ENCODE measurements at places on chromosomes 4 and X.

- DNase-seq, result no peak
These were observed 3.4 kb downstream of the AKAP14 start for GRCh38 chrX:119899125-119899524.

DNA sequence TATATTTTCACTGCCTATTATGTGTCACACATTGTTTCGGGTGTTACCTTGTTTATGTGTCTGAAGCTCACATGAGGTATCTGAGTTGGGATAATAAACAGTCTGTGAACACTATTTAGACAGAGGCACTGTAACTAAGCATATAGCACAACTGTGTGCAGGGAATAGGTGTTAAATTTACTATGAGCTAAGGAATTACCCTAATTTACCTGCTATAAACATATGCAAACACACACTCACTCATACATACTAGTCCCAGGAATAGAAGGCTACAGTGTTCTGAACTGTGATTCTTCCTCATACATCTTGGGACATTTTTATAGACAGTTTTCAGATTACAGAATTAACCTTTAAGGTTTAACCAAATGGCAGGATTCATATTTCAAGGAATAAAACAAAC lies 127.6 kb upstream of the SPANXN4 start:
- DNase-seq, result no peak

DNA sequence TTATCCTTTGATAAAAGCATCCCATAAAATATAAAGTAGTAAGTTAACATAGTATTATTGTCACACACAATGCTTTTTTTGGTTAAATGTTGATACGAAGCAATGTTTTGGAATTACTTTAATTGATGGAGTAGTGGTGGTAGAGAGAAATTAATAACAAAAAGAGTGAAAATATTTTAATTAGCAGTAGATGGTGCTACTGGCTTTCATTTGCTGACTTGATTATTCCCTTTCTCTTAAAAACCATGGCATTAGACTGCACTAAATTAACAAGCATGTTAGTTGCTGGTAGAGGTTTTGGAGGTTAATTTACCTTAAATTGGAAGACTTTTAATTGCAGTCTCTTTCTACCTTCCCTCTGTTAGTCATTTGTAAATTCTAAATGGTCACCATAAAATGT lies 8.9 kb upstream of the DCK start:
- DNase-seq, result no peak

DNA sequence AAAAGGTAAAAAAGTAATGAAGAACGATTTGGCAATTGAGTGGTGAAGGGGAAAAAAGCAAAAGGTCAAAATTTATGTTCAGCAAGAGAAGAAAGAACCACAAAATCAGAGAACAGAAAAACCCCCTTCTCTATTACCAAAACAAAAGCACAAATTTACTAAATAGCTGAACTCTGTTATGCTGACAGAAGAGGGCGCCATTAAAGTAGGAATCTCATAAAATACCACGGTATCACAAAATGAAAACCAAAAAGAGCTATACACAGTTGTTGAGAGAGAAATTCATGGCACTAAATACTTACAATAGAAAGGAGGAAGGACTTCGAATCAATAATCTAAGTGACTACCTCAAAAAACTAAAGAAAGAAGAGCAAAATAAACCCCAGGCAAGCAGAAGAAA lies 69.6 kb upstream of the CXorf66 start:
- peak; percentile 1 for DNase-seq

GRCh38 chrX:115134382-115134781 lies 54.8 kb upstream of the RBMXL3 start:
- no peak for DNase-seq

DNA sequence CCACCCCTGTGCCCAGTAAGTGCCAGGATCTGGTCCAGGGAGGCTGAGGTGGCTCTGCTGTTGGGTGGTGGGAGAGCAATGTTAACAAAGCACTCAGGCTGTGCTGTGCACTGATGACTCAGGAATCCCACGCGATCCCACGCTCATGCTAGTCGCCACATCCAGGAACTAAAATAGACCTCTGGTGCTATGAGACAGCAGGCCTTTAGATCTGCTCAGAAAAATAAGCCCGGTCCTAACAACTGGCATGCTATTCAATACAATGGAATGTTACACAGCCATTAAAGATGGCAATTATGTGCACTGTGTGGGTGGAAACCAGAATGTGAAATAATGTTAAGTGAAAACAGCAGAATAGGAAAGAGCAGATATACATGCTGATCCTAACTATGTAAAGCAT lies 26.0 kb downstream of the ARL13A start:
- no peak for DNase-seq

DNA sequence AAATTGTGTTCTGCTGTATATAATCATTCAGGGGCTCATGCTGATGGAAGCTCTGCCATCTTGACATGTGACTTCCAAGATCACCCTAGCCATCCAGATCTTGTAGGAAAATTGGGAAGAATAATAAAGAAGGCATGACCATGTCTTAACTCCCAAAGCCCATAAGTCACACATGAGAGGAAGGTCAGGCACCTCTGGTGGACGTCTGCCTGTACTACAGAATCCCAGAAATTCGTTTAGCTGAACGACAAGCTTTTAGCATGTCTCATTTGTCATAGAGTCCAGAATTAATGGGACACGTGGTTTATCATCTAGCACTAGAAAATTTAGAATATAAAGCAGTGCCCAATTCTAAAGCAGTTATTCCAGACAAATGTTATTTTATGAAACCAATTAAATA lies 212.7 kb downstream of the CENPC start:
- DNase-seq, result peak; percentile 37

DNA sequence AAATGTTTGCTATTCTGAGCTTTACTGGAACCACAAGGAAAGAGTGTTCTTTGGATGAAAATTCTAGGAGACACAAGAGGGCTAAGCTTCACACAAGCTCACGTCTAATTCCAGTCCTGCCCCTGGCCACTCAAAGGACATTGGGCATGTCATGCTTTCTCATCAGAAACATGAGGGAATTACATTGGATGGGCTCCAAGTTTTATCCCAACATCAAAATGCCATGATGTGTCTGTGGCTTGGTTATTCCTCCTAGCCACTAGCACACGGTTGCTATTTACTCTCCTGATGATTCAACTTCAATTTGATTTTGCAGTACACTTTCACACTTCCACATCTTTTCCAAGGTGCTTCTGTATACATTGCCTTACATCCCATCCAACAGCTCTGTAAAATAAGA lies 149.6 kb upstream of the FAM9B start:
- DNase-seq, result no peak

DNA sequence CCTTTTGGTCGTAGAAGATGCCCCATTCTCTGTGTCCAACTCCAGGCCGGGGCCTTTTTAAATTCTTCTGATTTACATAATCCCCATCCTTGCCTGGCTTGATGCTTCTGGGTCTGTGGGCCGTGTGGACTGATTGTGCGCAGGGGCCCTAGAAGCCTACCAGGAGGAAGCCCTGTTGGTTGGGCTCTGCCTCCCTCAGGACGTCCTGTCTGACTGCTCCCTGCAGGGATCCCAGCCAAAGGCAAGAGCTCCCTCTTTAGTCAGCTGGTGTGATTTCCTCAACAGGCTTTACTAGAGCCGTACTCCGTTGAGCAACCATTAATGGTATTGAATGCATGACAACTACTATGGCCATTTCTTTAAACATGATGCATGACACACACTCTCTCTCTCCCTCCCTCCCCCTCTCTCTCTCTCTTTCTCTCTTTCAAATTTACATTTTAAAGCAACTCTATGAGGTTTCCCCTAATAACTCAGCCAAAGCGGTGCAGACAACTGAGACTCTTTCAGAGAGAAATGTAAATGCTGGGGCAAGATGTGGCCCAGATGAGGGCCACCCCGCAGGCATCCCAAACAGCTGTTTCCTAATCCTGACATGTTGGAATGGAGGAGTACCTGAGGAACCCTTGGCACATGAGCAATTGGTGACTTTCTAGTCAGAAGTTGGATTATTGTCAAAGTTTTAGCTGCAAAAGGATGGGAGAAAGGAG lies 117.3 kb downstream of the DRD5 start:
- peak; percentile 12 for DNase-seq

- no peak for DNase-seq
These were observed 395.6 kb upstream of the DIPK2B start for GRCh38 chrX:45596188-45596808.

GRCh38 chr4:82469791-82470345 lies 39.5 kb downstream of the ENOPH1 start:
- DNase-seq, result no peak

GRCh38 chr4:73193659-73194058 lies 64.9 kb downstream of the ANKRD17 start:
- no peak for DNase-seq

DNA sequence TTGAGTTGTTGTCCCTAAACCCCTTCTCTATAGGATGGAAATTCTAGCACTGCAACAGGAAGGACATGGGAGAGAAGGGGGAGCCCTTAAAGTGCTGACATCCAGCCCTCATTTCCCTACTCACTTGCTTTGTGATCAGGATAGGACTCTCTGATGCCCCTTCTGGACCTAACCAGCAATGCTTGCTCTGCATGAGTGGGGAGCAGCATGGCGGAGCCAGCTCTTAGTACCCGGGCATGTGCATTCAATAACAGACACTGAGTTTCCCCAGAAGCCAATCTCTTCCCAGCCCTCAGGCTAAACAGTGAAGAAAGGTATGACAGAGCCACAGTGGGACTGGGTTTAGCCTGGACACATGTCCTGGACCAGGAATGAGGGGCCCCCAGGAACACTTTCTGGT lies 14.0 kb downstream of the SOD3 start:
- peak; percentile 4 for DNase-seq

DNA sequence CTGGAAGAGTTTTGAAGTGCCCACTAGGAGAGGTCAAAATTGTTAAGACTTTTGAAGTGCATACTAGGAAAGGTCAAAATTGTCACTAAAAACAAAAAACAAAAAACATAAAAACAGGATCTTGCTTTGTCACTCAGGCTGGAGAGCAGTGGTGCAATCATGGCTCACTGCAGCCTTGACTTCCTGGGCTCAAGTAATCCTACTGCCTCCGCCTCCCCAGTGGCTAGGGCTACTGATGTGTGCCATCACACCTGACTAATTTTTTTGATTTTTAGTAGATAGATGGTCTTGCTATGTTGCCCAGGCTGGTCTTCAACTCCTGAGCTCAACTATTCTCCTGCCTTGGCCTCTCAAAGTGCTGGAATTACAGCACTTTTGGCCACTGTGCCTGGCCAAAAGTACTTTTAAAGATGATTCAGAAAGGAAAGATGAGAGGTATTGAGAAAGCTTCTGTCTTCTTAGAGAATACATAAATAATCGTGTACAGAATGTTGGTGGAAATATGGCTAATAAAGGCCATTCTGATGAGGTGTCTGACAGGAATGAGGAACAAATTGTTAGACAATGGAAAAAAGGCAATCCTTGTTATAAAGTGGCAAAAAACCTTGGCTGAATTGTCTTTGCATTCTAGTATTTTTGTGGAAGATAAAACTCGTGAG lies 43.3 kb upstream of the STX18 start:
- DNase-seq, result no peak

- DNase-seq, result no peak
These were observed 49.5 kb downstream of the CLCN4 start for GRCh38 chrX:10206317-10206716.

DNA sequence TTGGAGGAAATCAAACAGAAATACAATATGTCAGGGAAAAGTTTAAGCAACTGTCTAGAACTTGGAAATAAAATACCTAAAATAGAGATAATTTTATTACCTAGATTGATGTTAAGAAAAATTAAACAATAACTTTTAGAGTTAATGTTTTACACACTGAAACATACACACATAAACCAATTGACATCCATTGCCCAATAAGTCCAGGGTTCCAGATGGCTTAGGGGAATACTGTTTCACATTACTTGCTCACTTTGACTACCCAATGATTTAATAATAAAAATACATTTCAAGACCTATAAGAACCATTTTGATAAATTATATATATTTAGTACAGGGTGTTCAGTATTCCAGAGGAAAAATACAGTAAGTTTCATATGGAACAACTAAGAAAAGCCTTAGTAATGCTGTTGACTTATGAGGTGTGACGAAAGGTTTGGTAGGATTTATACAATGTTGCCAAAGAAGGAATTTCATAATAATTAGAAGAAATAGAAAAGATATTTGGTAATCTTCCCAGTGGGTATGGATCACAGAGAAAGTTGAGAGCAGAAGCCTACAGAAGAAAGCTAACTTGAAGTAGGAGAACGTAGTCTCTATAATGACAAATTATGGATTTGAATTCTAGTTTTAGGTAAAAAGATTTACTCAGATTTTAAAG lies 23.0 kb upstream of the UGT2B4 start:
- DNase-seq, result no peak

DNA sequence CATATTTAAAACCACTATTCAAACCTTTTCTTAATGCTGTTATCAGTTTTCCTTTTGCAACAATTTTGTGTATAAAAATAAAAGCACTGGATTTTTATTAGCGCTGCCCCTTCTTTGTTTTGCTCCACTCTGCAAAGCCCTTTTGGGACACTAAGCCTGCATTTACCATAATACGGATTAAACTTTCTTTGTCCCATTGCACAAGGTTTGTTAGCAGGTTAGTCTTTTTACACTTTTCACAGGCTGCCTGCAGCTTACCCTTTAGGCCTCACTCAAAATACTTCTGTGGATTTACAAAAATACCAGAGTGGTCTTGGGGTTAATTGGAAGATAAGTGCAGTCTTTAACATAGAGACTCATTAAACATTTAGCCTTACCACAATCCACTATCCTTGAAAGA lies 35.7 kb upstream of the MAB21L2 start:
- no peak for DNase-seq

DNA sequence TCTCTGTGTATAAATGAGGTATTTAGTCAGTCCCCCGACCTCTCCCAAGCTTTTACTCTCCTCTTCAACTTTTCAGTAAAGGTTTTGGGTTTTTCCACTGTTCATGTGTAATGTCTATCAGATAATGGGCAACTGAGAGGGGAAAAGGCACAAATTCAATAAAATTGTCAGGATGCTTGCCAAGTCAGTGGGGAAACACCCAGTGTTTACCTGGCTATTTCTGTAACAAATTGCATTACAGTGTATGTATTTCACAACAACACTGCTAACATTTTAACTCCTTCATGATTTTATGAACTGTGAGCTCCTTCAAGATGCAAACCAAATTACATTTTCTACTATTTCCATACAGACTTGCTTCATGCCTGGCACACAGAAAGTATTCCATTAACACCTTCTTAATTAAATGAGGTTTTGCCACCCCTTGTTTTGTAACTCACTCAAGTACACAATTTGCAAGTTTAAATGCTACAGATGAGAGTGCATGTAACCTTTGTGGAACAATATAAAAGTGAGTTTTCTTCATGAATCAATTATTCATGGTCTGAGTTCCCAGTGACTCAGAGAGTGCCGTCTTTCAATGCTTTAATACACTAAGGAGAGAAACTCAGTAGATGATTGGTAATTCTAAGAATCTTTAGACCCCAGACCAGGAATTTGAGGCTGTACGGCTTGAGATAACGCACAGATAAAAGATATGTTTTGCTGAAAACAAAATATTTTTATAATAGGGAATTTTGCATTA lies 149.8 kb upstream of the TLL1 start:
- DNase-seq, result no peak

- DNase-seq, result no peak
These were observed 54.5 kb upstream of the NOCT start for GRCh38 chr4:138961129-138961528.

- no peak for DNase-seq
These were observed 24.4 kb downstream of the SYAP1 start for GRCh38 chrX:16743604-16744325.
